Activated naive CD4-positive, alpha-beta T cell (primary cell): ENCODE measurements at places on chromosomes 7 and 10.

GRCh38 chr10:24238519-24239247, 29.7 kb downstream of the KIAA1217 start:
- no peak for DNase-seq

DNA sequence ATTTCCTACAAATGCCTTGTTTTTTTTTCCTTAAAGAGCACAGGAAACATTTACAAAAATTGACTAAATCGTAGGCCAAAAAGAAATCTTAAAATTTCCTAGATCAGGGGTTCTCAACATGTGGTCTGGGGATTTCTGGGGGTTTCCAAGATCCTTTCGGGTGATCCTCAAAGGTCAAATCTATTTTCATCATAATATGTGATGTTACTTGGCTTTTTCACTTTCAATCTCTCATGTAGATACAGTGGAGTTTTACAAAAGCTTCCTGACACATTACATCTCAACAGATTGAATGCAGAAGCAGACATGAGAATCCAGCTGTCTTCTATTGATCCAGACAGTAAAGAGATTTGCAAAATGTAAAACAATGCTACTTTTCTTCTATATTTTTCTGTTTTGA, 497.3 kb downstream of the INHBA start:
- DNase-seq, result no peak

DNA sequence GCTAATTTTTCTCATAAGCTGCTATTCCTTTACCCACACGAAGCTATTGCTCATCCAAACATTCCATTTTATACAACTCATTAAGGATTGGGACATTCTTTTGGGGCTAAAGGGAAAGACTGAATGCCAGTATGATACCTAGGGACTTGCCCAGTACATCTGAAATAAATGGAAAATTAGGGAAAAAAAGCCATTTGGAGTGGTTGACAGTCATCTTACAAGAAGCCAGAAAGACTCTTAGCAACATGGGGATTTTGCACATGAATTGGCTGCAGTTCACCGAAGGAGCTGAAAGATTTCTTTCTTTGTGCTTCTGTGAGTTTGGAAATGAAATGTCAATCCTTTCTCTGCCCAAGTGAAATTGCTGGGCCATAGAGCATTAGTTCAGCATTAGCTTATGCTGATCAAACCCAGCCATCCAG, 43.3 kb upstream of the MTURN start:
- no peak for DNase-seq

DNA sequence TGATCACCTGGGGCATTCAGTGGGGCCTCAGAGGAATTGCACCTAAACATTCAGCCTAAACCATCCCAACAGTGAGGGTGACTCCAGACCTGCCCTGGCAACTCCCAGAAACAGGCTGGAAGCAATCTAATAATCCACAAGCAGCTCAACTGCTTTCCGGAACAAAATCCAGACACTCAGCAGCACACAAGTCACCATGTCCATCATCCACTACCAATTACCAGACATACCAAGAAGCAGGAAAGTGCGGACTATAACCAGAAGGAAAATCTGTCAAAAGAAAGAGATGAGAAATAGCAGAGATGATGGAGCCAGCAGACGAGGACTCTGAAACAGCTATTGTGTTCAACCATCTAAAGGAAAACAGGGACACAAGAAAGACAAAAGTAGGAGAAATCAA, 342.6 kb upstream of the ZMIZ1 start:
- no peak for DNase-seq

DNA sequence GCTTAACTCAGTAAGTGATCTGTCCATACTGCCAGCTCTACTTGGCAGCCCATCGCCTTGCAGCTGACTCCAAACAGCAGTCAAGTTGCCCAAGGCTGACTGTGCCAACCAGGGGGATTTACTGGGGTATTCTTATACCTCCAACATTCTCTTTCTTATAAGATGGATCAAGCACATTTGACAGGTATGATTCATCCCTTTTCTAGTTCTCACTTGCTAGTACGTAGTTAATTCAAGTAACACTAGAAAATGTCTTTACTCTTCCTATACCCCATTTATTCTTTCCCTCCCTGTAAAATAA, 77.0 kb downstream of the SLC25A13 start:
- no peak for DNase-seq

DNA sequence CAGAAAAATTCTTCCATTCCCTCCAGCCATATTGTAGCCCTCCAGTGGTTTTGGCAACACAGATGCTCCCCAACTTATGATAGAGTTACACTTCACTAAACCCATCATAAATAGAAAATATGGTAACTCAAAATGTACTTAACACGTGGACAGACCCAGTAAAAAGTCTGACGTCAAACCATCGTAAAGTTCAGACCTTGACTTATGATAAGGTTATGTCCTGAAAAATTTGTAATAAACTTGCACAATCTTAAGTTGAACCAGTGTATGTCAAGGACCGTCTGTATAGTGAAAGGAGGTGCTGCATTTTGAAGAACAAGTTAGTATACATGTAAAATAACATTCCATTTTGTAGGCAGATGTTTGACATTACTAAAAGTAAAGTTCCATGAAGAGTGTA, 142.8 kb downstream of the NSUN6 start:
- DNase-seq, result no peak

DNA sequence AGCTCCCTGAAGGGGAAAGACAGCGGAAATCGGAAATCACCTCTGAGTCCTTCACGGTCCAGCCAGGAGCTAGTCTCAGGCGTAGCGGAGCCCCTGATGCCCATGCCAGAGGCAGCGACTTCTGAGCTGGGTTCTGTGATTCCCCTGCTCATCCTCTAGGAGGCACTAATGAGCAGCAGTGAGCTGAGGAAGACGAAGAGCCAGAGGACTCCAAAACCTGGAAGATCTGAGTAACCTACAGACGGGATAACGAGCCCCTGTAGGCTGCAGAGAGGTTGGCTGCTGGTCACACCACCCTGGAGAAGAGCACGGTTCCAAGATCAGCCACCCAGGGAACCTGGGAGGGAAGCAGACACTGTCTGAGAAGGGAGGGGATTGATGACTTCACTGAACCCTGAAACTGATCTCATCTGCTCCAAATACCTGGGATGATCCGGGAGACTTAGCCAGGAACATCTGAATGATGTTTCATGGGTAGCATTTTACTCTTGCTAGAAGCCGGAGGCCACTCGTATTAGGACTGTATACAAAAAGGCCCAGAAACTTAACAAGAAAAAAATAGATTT, 304.1 kb downstream of the PAXIP1 start:
- no peak for DNase-seq

DNA sequence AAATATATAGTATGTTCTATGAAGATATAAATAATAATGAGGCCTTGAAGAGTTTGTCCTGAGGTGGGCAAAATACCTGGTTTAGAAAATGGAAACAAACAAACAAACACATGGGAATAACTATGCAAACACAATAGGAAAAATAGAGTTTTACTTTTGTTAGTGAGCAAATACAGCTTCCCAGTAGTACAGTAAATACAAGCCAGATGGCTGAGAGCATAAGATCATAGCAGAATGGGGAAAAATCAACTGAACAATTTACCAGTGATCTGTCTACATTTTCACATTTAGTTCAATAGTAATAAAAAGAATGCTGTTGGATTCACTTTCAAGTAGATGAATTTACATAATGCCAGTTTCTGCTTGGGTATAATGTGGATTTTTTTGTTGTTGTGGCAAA, 45.1 kb downstream of the ADD3 start:
- DNase-seq, result no peak
